ENCODE measurements at places on chromosomes 2 and 18.

- no peak for DNase-seq
Observed at GRCh38 chr18:8423051-8423557, 186.1 kb upstream of the RAB12 start.

DNA sequence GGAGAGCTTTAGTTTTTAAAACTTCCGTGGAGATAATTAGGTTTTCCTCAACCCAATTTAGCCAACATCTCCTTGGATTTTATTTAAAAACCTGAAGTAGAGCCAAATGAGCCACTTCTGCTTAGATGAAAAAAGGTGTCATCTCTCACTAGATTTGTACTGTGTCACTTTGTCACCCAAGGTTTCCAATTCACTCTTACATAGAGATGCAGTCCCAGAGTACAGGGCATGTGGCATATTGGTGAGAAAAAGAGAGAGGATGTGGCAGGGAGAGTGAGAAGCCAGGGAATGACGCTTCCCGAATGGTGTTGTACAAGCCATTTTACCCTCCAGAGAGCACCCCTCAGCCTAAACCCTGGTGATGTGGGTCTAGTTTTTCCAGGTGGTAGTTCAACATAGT lies 44.4 kb upstream of the CTLA4 start:
- DNase-seq: no peak

GRCh38 chr2:118012778-118013177 lies 1.1 kb downstream of the CCDC93 start:
- no peak for DNase-seq

- no peak for DNase-seq
Observed at GRCh38 chr2:203453858-203454451, 81.1 kb downstream of the RAPH1 start.

DNA sequence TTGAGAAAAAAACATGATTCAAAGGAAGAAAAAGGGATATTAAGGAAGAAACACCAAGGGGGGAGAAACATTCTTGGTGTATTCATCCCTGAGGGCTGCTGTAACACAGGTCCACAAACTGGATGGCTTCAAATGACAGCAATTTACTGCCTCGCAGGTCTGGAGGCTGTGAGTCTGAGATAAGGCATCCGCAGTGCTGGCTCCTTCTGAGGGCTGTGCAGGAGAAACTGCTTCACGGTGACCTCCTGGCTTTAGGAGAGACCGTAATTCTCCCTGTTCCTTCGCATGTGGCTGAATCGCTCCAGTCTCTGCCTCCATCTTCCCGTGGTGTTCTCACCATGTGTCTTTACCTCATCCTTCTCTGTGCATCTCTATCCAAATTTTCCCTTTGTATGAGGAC lies 490.7 kb downstream of the EIPR1 start:
- no peak for DNase-seq

DNA sequence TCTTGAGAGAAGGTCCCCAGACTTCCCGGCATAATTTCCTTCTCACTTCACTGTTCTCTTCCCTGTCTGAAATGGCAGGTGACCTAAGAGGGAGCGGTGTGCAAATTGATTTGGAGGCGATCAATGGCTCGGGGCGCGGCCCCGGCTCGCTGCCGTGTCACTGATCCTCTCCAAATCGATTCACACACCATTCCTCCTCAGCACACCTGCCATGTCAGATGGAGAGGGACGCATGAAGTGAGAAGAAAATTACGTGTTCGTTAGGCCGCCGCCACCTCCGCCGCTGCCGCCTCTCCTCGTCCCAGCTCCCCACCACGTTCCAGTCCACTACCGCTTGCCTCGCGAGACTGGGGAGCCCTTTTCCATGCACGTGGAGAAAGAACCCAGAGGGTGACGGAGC lies 31.8 kb upstream of the BCL11A start:
- no peak for DNase-seq

DNA sequence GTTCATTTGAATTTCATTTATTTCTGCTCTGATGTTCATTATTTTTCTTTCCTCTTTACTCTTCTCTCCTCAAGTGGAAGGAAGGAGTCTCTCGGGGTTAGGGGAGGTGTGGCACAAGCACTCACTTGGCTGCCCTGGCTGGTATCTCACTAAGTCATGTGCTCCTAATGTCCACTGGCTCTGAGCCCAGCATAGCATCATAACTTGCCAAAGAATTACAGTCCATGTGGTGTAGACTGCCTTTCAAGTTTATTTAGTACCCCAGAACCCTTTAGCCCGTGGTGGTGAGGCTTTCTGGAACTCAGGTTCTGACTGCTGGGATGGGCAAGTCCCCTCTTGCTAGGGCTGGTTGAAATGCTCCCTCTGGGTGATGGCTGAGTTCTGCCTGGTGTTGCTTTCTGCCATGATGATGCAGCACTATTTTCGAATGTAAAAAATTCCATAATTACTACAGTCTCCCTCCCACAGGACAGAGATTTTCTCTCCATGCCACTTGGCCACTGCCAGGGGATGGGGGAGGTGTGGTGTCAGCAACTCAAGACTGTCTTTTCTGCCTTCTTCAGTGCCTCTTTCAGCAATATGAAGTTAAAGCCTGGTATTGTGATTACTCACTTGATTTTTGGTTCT lies 22.2 kb downstream of the SPAG16 start:
- no peak for DNase-seq

- DNase-seq: no peak
Observed at GRCh38 chr18:28729321-28729720, 552.4 kb upstream of the CDH2 start.

- DNase-seq: no peak
Observed at GRCh38 chr2:230798769-230799399, 65.9 kb upstream of the ITM2C start.

DNA sequence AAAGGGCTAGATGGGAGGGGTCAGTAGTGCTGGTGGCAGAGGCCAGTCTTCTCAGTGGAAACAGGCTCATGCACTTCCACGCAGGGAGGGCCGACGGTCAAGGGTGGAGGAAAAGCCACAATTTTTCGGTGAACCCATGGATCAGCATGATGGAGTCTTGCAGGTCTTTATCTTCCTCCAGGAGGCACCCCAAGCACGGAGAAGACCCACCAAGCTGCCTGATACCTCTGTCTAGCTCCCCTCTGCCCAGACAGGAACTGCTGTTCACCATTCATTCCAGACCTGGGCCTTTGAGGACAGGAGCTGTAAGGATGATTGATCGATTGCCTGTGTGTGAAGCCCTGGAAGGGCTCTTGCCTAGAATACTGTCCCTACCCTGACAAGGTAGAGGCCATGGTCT lies 2.8 kb upstream of the LRRFIP1 start:
- no peak for DNase-seq

GRCh38 chr2:113181258-113182051 lies 7.7 kb downstream of the PSD4 start:
- no peak for DNase-seq

DNA sequence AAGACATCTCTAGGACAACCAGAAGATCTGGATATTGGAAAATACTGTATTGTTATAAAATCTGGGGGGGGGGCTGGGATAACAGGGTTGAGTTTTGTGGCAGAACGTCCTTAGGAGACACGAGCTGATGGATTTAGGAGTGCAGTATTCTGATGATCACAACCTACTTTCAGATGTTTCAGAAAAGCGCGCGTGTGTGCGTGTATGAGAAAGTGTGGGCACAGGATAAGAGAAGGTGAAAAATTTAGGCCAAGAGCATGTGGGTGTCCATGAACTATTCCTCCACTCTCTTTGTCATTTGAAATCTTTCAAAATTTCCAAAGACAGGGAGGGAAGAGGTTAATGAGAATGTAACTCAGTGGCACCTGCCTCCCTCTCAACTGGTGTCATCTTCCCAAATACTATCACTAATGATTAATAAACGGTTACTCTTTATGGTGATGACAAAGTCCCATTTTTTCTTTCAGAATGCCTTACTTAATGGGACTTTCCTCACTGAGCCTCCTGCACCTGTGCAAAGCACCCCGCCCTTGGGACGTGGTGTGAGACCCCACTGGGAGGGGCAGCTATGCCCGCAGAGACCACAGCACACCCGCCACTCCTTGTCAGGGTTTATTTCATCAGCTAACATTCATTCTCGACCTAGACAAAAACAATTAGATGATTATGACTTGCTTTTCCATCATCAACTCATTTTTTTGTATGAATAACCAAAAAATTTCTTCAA lies 53.6 kb downstream of the HS6ST1 start:
- DNase-seq: no peak

- DNase-seq: no peak
Observed at GRCh38 chr2:58594175-58594574, 353.1 kb upstream of the FANCL start.

- no peak for DNase-seq
Observed at GRCh38 chr2:101330253-101330933, 21.9 kb upstream of the RNF149 start.

DNA sequence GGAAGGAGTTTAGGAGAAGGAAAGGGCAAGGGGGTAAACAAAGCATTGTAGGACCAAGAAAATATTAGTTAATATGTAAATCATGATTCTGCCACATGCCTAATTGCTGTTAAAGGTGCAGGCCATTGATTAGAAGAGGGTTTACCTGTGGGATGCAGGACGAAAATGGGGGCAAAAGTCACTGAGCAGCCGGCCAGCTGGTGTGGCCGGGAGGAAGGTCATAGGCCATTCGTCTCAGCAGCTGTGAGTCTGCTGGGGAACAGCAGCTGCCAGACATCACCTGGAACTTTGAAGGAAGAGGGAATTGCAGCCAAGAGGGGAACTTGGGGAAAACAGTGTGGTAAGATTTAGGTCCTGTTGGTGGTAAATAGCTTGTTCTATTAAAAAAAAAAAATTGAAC lies 184.4 kb downstream of the DYSF start:
- DNase-seq: no peak

- DNase-seq: no peak
Observed at GRCh38 chr2:218986148-218986761, 1.3 kb upstream of the FEV start.

GRCh38 chr2:20033322-20033721 lies 18.1 kb downstream of the LAPTM4A start:
- no peak for DNase-seq

DNA sequence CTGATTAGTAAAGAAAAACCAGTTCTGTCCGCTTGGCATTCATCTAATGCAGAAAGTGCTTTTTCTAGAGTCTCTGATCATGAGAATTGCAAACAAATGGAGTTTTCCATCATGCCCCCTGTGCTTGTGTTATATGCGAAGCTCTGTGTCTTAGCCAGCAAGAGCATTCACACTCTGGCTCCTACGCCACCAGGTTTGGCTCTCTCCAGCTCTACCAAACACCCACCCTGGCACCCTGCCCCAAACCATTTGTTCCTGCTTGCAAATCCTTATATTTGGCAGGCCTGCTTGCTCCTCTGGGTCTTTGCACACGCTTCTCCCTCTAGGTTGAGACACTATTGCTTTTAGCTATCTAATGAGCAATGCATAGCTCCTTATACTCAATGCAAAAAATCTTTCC lies 204.1 kb upstream of the CYRIA start:
- DNase-seq: no peak

DNA sequence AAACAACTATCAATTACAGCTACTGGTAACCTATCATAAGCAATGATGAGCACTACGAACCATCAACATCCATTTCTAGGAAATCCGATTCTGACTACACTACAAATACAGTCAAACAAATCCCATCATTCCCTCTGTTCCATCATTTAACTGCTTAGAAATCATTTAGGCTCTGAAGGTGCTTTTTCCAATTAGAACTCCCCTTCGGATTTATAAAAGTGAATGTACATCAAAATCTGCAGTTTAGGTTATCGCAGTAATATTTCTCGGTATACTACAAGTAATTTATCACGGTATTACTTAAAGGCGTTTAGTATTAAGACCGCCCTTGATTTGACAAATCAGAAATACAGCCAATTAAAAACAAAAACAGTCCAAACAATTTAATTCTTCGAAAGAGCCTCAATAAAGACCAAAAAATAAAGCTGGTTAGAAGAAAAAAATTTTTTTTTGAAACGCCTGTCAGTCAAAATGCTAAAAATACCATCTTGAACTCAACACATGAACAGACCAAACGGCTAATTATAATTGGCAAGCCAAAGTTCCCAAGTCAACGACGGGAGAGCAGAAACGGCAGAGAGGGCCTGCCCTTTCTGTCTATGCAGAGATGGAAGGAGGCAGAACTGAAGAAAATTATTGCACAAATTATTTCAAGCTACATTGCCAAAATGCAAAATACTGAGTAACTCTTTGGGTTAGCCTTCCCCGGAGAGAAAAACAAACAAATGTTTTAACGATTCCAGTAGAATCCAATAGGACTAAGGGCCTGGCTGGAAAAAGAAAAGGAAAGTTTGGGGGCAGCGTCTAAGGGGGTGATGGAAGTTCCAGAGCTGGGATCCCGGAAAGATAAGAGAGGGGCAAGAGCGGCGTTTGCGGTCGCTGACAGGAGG lies 1.2 kb downstream of the VPS54 start:
- no peak for DNase-seq

DNA sequence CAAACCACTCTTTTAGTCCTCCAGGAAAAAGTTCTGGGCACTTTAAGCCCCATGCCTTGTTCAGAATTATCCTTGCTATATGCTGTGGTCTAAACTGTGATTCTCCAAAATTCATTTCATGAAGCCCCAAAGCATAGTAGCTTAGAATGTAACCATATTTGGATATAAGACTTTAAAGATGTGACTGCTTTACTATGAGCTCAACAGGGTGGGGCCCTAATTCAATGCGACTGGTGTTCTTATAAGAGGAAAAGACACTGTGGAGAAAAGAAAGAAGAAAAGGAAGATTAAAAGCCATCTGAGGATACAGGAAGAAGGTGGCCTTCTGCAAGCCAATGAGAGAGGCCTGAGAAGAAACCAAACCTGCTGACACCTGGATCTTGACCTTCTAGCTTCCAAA lies 174.8 kb downstream of the GALNT13 start:
- DNase-seq: no peak

GRCh38 chr2:22283436-22283835 lies 1101.5 kb upstream of the KLHL29 start:
- DNase-seq: no peak

- DNase-seq: no peak
Observed at GRCh38 chr2:45816272-45816671, 164.8 kb downstream of the PRKCE start.

Measured in esophagus squamous epithelium (tissue), 5 donors.